CMK (cell line): ENCODE measurements at places on chromosomes 4 and X.

DNA sequence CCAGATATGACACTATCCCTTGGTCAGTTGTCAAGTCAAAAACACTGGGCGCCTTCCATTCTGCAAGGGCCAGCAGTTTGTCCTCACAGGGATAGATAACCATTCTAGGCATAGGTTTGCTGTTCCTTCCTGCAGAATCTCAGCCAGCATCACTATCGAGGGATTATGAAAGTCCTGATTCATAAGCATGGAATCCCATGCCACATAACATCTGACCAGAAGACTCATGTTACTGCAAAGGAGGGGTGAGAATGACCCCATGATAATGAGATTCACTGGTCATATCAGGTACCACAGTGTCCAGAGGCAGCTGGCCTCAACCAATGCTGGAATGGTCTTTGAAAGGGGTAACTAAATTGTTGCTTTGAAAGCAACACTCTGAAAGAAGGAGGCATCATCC, 84.7 kb downstream of the OTC start:
- DNase-seq = no peak

- no peak for DNase-seq
Observed at GRCh38 chr4:84176016-84176415, 323.1 kb downstream of the NKX6-1 start.

DNA sequence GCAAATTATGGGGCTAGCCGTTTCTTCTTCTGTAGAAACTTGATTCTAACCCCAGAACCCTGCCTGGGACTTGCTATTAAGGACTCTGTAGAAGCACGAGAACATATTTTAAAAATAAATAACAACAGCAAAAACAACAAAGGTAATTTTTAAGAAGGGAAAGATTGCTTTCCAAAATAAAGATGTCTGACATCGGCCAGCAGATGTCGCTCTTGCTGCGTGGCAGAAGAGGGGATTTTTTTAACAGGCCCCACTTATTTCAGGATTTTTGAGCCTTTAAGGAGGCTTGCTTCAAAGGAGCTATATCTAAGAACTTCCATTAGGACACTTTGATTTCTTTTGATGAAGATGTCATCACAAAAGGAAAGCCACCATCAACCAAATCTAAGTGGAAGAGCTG, 62.8 kb upstream of the EGFL6 start:
- DNase-seq = no peak

- no peak for DNase-seq
Observed at GRCh38 chr4:125265846-125266245, 48.9 kb upstream of the FAT4 start.
